PC-3 (cell line): ENCODE measurements at places on chromosomes 7 and 10. TPM values are rescaled to one million over a fixed set of nuclear protein-coding genes. Genes with fewer than 3 reads are reported as not detected.
A peak's percentile ranks its signal among the peaks of the same experiment; 100 is the strongest.

Gene RELN
- 8.0 and 15.8 TPM in 2 replicates for total RNA-seq

GRCh38 chr10:76210211-76210610 lies 778.8 kb downstream of the LRMDA start:
- peaks cover 7% of the 10 kb centered on the region for H3K4me1 ChIP-seq
- H3K4me3 ChIP-seq = no peak overlapping the region
- DNase-seq = peak; percentile 47
- H3K27me3 ChIP-seq = peaks cover 44% of the 10 kb centered on the region
- no peaks in the 10 kb centered on the region for H3K36me3 ChIP-seq

Gene LIPJ
- total RNA-seq = not detected in 2 replicates

DNA sequence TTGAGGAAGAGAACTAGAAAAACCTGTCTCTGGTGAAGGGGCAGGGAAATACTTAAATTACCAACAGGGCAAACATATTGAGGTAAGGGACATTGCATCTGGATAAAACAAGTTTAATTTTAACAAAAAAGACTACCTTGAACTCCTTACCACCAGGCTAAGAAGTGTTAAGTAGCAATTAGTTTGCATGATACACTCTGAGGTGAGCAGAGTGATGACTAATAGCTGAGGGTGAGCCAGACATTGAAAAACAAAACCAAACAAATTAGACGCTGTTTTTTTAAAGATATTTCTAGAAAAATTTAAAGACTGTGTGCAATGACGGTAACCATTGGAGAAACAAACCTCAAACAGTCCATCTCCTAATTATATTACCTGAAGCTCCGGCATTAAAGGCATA lies 105.9 kb downstream of the ANKRD7 start:
- no peak for DNase-seq
- no peak overlapping the region for H3K4me3 ChIP-seq
- H3K27ac ChIP-seq = no peak overlapping the region
- H3K4me1 ChIP-seq = no peaks in the 10 kb centered on the region
- H3K27me3 ChIP-seq = no peaks in the 10 kb centered on the region

Gene FZD8
- total RNA-seq = 275 and 375 TPM in 2 replicates

DNA sequence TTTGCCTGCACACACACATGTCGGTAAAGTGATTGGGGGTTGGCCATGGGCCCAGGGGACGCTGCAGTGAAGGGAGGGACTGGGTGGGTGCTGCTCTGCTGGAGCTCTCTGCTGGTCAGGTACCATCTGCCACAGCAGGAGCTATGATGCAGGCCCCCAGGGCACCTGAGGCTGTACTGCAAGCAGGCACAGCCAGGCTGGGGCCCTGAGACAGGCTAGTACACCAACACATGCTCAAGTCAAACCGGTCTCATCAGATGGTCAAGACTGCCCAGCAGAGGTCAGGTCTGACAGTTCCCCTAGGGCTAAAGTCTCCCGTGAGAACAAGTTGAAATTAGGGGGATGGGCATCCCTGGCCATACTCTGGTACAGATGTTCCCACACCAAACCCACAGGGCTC lies 118.3 kb upstream of the THSD7A start:
- no peaks in the 10 kb centered on the region for H3K4me1 ChIP-seq
- DNase-seq = no peak
- no peak overlapping the region for H3K27ac ChIP-seq
- no peak overlapping the region for H3K4me3 ChIP-seq
- no peaks in the 10 kb centered on the region for H3K36me3 ChIP-seq
- H3K27me3 ChIP-seq = no peaks in the 10 kb centered on the region

Gene DIP2C
- 3.1 and 3.7 TPM in 2 replicates for total RNA-seq

GRCh38 chr10:49751636-49752510 lies 10.2 kb downstream of the OGDHL start:
- H3K4me3 ChIP-seq = no peak overlapping the region
- DNase-seq = no peak
- H3K27me3 ChIP-seq = peaks cover 29% of the 10 kb centered on the region

Gene SEMA3E
- 3.6 and 5.9 TPM in 2 replicates for total RNA-seq

Gene FAM24B
- total RNA-seq = 5.2 and 12.4 TPM in 2 replicates

GRCh38 chr10:29067161-29067560 lies 221.7 kb upstream of the LYZL1 start:
- no peak for DNase-seq
- H3K36me3 ChIP-seq = no peaks in the 10 kb centered on the region
- peaks cover 13% of the 10 kb centered on the region for H3K4me1 ChIP-seq
- H3K27me3 ChIP-seq = no peaks in the 10 kb centered on the region
- H3K4me3 ChIP-seq = no peak overlapping the region
- no peak overlapping the region for H3K27ac ChIP-seq

Gene PAPOLB
- total RNA-seq = 0.29 and 0.40 TPM in 2 replicates

DNA sequence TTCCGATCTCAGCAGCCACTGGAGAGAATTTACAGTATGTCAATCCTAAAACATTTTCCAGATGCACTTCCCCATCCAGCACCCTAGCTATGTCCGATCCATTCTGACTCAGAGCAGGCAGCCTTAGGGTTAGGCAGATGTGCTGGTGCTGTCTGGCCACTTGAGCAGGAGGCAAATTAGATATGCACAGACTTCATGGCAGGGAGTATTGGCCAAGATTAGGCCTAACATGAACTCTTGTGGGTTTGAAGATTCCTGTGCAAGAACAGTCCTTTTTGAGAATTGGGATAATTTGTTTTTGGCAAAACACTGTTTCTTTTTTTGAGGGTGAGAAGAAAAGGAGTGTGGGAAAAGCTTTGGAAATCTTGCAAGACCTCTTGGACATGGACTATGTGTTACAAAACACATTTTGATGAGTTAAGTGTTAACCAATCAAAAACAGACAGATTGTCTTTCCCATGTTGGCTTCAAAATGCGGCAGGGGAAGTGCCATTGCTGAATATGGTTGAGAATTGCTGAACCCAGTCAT lies 218.6 kb upstream of the INHBA start:
- peaks cover 9% of the 10 kb centered on the region for H3K4me1 ChIP-seq
- no peak overlapping the region for H3K4me3 ChIP-seq
- H3K27me3 ChIP-seq = no peaks in the 10 kb centered on the region
- no peak for DNase-seq

GRCh38 chr10:77844713-77845445 lies 81.7 kb downstream of the DLG5 start:
- H3K4me1 ChIP-seq = peaks cover 30% of the 10 kb centered on the region
- H3K27me3 ChIP-seq = no peaks in the 10 kb centered on the region
- H3K27ac ChIP-seq = peak overlapping the region; percentile 36
- H3K4me3 ChIP-seq = no peak overlapping the region

Gene SRGN
- total RNA-seq = 346 and 422 TPM in 2 replicates

DNA sequence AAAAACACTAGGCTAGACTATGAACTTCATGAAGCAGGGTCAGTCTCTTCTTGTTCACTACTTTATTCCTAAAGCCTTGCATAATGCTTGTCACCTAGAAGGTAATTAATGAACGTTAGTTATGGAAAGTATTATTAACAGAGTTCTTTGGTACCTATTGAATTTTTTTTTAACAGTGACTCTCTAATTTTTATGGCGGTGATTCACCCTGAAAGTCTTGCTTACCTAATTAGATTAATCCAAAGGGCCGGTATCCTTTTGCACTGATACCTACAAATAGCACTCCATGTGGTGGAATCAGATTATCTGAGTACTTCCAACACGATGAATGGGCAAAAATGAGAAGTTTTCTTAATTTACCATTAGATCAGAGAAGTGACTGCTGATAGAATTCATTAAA lies 31.7 kb downstream of the STAM start:
- no peaks in the 10 kb centered on the region for H3K36me3 ChIP-seq
- H3K27me3 ChIP-seq = no peaks in the 10 kb centered on the region
- peaks cover 33% of the 10 kb centered on the region for H3K4me1 ChIP-seq
- no peak overlapping the region for H3K4me3 ChIP-seq
- no peak overlapping the region for H3K27ac ChIP-seq
- no peak for DNase-seq

- no peak for DNase-seq
- no peak overlapping the region for H3K4me3 ChIP-seq
- no peaks in the 10 kb centered on the region for H3K36me3 ChIP-seq
- peaks cover 12% of the 10 kb centered on the region for H3K4me1 ChIP-seq
- no peaks in the 10 kb centered on the region for H3K27me3 ChIP-seq
- no peak overlapping the region for H3K27ac ChIP-seq
These were observed 15.1 kb downstream of the PRSS2 start for GRCh38 chr7:142785841-142786250.

Gene PRSS37
- total RNA-seq = not detected in 2 replicates

DNA sequence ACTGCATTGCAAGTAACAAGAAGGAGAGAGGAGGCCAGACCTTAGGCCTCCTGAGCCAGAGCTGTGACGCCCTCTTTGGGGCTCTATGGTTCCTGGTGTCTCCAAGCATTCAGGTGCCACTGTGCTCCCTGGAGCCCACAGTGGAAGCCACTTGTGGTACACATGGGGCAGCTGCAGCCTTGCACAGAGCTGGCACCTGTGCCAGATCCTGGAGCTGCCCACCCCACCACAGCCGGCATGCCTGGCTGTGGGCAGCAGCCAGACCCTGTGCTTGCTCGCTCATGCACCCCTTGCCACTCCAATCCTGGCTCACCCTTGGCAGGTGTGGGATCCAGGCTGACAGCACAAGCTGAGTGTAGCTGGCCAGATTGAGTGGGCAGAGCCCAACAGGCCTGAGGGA lies 173.8 kb upstream of the SMIM30 start:
- no peak for DNase-seq
- H3K27me3 ChIP-seq = no peaks in the 10 kb centered on the region
- no peaks in the 10 kb centered on the region for H3K36me3 ChIP-seq
- H3K4me1 ChIP-seq = no peaks in the 10 kb centered on the region
- no peak overlapping the region for H3K27ac ChIP-seq

- H3K4me3 ChIP-seq = no peak overlapping the region
- H3K36me3 ChIP-seq = no peaks in the 10 kb centered on the region
- H3K27me3 ChIP-seq = no peaks in the 10 kb centered on the region
- no peak overlapping the region for H3K27ac ChIP-seq
- DNase-seq = no peak
These were observed 327.7 kb upstream of the STEAP1 start for GRCh38 chr7:89826557-89826956.

DNA sequence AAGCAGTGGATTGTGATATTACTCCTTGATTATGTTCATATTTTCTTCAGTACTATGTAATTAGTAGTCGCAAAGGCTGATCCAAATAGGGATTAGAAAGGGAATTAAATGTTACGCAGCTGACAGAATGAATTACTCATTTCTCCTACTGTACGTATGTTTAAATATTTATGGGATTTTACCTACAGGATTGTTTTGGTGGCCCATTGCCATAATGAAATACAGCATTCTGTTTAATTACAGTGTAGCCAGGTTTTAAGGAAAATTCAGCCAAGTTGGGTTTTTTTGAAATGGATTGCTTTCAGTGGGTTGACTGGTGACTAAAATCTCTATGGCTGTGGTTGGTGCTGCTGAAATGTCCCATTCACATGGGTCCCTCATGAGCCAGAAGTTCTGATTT lies 197.7 kb upstream of the GRB10 start:
- no peaks in the 10 kb centered on the region for H3K27me3 ChIP-seq
- no peak for DNase-seq
- no peak overlapping the region for H3K4me3 ChIP-seq

- DNase-seq = no peak
- peaks cover 6% of the 10 kb centered on the region; the same call in 1 of the 2 replicates for H3K36me3 ChIP-seq
- H3K4me1 ChIP-seq = peaks cover 9% of the 10 kb centered on the region
- H3K27ac ChIP-seq = no peak overlapping the region
These were observed 476 bp upstream of the ZFYVE27 start for GRCh38 chr10:97736403-97736901.

DNA sequence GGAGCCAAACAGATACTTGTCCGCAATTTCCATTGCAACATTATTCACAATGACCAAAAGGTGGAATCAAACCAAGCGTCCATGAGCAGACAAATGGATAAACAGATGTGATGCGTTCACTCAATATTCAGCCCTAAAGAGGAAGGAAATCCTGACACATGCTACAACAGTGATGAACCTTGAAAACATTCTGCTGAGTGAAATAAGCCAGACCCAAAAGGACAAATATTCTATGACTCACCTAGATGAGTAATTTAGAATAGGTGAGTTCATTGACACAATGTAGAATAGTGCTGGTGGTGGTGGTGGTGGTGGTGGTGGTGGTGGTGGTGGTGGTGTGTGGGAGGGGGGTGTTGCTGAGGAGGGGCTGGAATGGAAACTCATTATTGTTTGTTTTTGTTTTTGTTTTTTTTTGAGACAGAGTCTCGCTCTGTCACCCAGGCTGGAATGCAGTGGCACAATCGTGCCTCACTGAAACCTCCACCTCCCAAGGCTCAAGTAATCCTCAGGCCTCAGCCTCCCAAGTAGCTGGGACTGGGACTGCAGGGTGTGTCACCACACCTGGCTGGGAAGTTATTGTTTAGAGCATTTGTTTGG lies 28.6 kb downstream of the SMKR1 start:
- no peaks in the 10 kb centered on the region for H3K36me3 ChIP-seq
- DNase-seq = peak; percentile 93
- no peak overlapping the region for H3K4me3 ChIP-seq
- peaks cover 19% of the 10 kb centered on the region for H3K4me1 ChIP-seq
- peak overlapping the region; percentile 56 for H3K27ac ChIP-seq

DNA sequence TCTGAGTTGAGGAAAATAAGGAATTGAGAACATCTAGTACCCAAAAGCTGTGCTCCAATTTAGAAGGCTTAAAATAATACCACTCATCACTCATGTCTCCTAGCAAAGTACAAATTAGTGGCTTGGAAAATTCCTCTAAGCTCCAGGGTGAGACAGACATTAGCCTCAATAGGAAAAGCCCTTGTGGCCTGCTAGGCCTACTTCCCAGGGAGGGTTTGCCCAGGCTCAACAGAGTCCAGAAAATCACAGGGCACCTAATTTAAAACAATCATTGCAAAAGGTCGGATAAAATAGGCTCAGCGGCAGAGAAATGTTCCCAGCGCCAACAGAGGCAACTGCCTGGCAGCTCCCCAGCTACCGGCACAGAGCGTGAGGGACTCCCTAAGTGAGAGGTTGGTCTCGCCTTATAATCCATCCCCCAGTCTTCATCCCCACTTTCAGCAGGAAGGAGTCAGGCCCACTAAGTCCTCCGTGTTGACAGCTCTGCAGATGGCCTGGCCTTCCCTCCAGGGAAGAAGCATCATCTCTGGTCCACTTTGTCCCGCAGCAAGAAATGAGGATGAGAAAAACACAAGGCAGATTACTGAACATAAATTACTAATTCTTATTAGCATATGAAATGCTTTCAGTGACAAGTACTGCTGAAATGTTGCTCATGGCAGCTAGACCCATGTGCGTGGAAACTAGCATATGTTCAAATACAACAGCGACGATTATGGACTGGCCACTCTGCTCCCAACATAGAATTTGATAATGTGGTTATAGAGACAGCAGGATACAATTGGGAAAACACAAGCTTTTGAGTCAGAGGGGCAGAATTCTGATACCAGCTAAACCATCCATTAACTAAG lies 1177.7 kb upstream of the AUTS2 start:
- no peaks in the 10 kb centered on the region for H3K4me1 ChIP-seq
- no peak overlapping the region for H3K4me3 ChIP-seq
- H3K36me3 ChIP-seq = no peaks in the 10 kb centered on the region
- H3K27ac ChIP-seq = no peak overlapping the region
- no peak for DNase-seq

- no peak for DNase-seq
- H3K27ac ChIP-seq = no peak overlapping the region
- no peaks in the 10 kb centered on the region for H3K27me3 ChIP-seq
- no peaks in the 10 kb centered on the region for H3K36me3 ChIP-seq
These were observed 116.6 kb downstream of the KLF6 start for GRCh38 chr10:3668276-3668965.
